ENCODE measurements at places on chromosomes 3 and 15.
A peak's percentile ranks its signal among the peaks of the same experiment; 100 is the strongest.

- no peak for DNase-seq
Measured at GRCh38 chr3:184740509-184741258, 28.8 kb upstream of the MAGEF1 start.

GRCh38 chr3:196883361-196883760 is 15.6 kb downstream of the SENP5 start:
- DNase-seq: no peak

- no peak for DNase-seq
Measured at GRCh38 chr3:66469220-66469640, 31.6 kb downstream of the LRIG1 start.

DNA sequence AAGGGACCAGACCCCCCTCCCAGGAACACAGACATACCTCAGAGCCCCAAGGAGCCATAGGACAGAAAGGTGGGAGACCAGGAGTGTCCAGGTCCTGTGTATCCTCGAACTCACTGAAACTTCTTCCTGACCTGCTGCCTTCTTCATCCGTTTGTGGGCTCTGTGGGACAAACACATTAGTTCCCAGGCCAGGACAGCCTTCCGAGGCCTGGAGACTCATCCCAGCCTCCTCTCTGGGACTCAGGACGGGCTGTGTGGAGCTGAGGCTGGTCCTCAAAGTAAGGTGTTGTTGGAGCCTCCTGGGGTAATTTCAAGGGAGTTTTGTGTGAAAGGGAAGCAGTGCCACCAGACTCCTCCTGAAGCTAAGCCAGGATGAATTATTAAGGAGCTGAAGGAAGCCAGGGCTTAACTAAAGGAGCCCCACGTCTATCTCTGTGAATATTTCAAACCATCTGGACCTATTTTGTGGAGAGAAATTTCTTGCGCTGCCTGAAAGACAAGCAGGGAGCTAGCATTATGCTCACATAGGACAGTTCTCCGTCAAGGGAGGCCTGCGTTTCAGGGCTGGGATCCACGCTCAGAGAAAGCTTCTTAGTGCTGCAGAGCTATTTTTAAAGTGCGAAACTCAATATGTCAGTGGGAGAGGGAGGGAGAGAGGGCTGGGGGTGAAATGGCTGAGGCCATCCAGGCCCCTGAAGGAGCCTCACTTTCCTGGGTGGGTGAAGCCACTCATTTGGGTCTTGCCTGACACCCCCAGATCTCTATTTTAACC is 29.8 kb upstream of the PLA2G4E start:
- no peak for DNase-seq

- DNase-seq: no peak
Measured at GRCh38 chr15:65406424-65407000, 16.2 kb downstream of the IGDCC4 start.

GRCh38 chr3:58502872-58503271 is 11.0 kb downstream of the KCTD6 start:
- DNase-seq: no peak

DNA sequence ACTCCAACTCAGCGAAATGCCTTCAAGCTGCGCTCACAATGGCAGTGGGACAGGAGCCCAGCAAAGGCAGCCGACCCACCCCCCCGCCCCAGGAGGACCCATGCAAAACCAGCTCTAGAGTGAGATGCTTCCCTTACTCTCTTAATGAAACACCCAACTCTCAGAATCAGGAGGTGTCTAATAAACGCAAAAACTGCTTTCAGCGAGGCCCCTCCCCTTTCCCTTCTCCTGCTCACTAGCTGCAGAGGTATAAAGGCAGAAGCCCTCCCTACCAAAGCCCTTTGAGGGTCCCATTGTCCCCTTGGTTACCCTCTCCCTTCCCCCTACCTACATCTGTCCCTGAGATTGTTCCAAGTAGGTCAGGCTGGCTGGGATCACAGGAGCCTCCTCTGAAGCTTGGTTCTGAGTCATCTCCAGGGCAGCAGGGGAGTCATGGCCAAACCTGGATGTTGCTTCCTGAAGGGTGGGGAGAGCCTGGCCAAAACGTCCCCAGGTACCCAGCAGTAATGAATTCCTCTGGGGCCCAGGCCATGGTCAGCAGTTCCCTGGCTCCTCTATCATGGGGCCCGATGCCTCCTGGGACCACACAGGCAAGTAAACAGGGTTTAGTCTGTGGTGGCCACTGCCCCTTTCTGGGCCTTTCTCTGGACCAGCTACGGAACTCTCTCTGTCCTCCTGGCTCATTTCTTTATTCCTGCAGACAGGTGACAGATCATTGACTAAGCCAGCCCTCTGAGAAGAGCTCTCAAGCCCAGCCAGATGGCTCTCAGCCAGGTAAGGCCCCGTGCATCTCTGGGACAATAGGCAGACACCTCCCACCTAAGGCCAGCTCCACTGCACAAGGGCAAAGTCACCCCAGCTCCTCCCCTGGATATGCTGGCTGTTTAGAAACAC is 8.6 kb downstream of the KLHL25 start:
- DNase-seq: no peak

- no peak for DNase-seq
Measured at GRCh38 chr3:3316521-3316920, 137.0 kb upstream of the CRBN start.

GRCh38 chr15:80579611-80580010 is 115.5 kb upstream of the ABHD17C start:
- DNase-seq: no peak

DNA sequence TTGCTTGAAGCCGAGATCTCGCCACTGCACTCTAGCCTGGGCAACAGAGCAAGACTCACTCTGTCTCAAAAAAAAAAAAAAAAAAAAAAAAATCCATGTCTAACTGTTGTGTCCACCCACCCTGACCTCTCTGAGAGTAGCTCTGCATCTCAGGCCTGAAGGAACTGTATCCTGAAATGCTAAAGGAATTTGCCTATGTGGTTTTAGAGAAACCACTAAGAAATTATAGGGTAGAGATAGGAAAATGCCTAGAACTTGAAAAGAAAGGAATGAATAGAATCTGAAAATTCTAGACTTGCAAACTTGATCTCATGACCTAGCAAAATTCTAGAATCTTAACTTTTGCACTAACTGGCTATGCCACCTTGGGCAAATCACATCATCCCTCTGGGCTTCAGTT is 217.5 kb upstream of the ROPN1 start:
- no peak for DNase-seq

- no peak for DNase-seq
Measured at GRCh38 chr3:165464736-165465135, 268.6 kb upstream of the SLITRK3 start.

- DNase-seq: no peak
Measured at GRCh38 chr3:158711886-158712285, 20.4 kb downstream of the RARRES1 start.

GRCh38 chr15:66884115-66884622 is 181.2 kb upstream of the SMAD3 start:
- no peak for DNase-seq

DNA sequence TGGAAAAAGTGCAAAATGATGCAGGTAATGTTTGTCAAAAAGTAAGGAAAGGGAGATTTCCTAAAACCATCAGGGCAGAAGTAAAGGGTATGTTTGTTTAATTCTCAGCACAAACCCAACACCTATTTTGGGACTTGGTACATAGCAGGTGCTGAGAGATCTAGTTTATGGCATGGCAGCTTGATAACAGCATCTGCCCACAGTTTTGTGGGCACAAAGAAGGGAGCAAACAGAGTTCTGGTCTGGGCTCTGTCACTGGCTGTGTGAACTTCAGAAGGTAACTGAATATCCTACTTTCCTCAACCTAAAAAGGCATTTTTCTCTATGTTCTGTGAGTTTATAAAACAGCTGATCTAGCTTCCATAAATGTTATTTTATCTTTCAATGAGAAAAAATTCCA is 141.6 kb downstream of the PLCH1 start:
- no peak for DNase-seq

- DNase-seq: no peak
Measured at GRCh38 chr3:54619531-54619930, 308.3 kb downstream of the LRTM1 start.

GRCh38 chr3:119352034-119352609 is 57.9 kb downstream of the ARHGAP31 start:
- DNase-seq: no peak

- DNase-seq: no peak
Measured at GRCh38 chr15:49309889-49310288, 113.2 kb upstream of the FGF7 start.

GRCh38 chr3:126126286-126126685 is 42.4 kb upstream of the SLC41A3 start:
- no peak for DNase-seq

DNA sequence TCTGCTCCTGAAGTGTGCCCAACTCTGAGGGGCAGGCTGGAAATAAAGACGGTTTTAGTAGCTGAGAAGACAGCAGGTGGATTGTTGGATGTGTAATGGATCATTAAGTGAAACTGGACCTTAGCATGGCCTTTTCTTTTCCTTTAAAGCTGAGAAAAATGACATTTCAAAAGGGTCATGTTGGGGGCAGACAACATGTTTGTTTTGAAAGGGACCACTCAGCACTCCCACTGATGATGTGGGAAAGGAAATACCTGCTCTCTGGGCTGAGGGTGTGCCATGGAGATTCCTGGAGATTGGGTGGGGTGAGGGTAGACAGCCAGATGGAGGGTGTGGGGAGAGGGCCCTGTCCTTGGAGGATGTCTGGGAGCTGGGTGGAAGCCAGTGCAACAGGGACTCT is 38.4 kb downstream of the ANAPC13 start:
- DNase-seq: no peak

- DNase-seq: no peak
Measured at GRCh38 chr3:51988286-51989146, 5.2 kb downstream of the ACY1 start.

DNA sequence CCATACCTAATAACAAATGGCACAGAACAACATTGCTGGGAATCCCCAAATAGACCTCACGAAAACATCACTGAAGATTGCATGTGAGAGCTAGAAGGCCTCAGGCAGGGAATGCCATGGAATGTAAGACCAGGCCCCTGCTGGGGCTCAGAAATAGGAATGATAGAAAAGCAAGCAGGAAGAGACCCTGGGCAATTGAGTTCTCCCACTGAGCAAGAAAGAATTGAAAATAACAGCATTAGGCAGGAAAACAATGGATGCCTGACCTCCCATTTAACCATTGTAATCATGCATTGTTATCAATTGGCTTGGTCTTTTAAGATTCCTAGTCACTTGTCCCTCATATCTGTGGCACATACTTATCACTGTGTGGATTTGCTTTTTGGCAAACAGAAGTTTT is 581.6 kb downstream of the FHIT start:
- DNase-seq: no peak

DNA sequence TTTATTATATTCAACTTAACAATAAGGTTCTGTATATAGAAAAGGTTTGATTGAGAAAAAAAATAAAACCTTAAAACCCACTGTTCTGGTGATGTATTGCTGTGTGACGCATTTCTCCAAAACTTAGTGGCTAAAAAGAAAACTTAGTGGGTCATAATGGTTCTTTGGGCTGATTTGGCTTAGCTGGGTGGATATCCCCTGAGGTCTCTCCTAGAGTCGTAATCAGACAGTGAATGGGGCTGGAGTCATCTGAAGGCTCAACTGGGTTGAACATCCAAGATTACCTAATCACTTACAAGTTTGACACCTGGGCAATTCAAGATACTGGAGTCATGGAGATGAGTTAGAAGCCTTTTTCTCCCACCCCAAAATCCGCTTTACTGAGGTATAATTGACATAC is 111.6 kb upstream of the TBL1XR1 start:
- no peak for DNase-seq

DNA sequence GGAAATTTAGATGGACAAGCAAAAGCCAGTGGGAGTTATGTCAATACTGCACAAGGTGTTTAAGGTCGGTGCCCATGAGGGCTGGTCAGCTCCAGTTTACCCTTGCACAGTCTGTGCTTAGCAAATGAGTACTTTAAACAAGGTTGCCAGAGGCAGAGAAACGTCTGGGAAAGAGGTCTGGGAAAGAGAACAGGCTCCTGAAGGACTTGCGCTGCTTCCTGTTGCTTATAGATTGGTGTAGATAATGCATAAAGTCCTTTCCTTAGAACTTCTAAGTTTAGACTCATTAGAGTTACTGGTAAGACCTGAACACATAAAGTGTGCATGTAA is 162.6 kb upstream of the P2RY1 start:
- DNase-seq: no peak

GRCh38 chr3:20182206-20182605 is 3.8 kb downstream of the SGO1 start:
- no peak for DNase-seq

- no peak for DNase-seq
Measured at GRCh38 chr15:72787526-72787925, 4.0 kb upstream of the ADPGK start.

- DNase-seq: peak; percentile 27
Measured at GRCh38 chr3:18556503-18557135, 131.5 kb upstream of the SATB1 start.

DNA sequence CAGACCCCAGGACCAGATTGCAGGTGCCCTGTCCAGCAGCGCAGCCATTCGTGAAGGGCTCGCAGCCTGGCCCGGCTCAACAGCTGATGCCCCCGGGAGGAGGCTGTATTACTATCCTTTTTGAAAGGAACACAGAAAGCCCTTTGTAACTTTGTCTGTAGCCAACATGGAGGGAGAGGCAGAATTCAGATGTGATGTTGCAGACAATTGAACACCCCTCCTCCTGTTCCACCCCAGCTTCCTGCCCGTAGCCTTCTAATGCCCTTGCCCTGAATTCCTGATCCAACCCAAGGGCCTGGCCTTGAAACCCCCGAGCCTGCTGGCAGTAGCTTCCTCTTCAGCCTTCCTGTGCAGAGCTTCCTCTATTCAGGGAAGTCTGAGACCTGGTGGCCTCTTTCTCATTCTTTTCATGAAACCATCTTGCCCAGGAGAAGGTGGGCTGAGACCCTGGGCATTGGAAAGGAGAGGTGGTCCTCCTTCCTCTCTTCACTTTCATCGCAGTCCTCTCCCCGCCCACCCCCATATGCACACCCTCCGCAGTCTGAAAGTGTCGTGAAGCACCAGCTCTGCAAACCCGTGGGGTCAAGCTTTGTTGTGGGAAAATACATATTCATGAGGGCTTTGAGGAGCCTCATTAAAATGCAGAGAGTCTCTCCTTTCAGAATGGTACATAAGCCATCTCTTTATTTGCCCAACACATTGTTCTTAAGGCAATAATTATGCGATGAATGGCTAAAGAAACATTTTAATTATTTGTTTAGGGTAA is 109.2 kb downstream of the APBA2 start:
- DNase-seq: no peak

DNA sequence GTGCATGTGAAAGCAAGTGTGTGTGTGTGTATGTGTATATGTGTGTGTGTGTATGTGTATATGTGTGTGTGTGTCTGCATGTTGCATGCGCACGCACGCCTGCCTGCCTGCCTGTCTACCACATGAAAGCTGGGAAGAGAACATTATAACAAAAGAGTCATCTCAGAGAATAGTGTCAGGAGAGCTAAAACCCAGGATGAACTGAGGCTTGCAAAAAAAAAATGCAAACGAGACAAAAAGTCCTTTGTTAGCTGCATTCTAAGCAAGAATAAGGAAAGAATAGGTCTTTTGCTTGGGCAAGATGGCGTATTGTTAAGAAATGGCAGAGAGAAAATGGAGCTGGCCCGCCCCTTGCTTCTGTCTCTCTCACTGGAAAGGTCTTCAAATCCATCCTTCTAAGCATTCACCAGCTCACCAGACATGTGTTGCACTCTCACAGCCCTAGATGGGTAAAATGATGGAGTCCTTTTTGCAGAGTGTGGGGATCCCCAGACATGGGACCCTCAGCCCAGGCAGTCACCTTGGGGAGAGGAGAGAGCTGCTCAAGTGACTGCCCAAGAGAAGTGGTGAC is 16.4 kb downstream of the WNT7A start:
- DNase-seq: no peak

All from GF-D8 (cell line).